ENCODE measurements at places on chromosomes 12 and 14. TPM values are rescaled to one million over a fixed set of nuclear protein-coding genes. Genes with fewer than 3 reads are reported as not detected.

The OSGEP gene
- total RNA-seq = 115 TPM

The MYO1A gene
- 0.30 TPM for total RNA-seq

The FAM181A gene
- not detected for total RNA-seq

The LGR5 gene
- 4.4 TPM for total RNA-seq

The ALDH1L2 gene
- 9.8 TPM for total RNA-seq

The TRMT5 gene
- total RNA-seq = 11.7 TPM

The TPPP2 gene
- not detected for total RNA-seq

The OTX2 gene
- not detected for total RNA-seq

Measured in tibial nerve (tissue), 4 donors.